ENCODE measurements at places on chromosomes 16 and 17.

DNA sequence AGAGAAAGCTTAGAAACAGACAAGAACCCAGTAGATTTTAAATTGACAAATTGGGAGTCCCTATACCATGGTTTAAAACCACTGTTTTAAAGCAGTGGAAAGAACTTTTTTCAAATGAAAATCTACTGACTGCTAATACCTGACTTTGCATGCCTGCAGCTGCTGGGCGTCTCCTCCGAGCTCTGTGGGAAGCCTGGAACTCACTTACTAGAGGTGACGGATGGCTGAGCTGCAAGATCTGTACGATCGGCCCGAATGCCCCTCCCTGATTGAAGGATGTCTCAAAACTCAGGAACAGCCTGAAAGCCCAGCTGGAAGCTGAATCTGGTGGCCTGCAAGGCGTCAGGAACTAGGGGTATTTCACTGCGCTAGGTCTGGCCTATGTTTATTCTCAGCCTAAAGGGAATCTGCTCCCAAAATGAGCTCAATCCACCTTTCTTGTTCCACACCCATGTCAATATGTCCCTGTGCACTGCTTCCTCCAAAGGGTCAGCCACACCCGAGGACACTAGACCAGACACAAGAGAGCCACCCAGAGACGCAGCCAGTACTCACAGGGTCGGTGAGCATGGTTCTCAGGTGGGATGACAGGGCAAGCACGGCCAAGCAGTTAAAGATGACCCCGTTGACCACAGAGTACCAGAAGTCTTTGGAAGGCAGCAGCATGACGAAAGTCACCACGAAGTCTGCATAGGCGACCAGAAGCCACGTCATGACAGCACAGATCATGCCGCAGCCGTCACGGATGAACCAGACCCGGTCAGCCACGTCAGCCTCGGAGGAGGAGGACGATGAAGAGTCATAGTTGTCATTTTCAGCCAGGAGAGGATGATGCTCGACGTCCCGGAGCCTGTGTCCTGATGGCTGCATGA lies 21.4 kb downstream of the ZDHHC7 start:
- no peak for DNase-seq

- no peak for DNase-seq
Measured at GRCh38 chr17:63631062-63631461, 8.8 kb downstream of the MAP3K3 start.

DNA sequence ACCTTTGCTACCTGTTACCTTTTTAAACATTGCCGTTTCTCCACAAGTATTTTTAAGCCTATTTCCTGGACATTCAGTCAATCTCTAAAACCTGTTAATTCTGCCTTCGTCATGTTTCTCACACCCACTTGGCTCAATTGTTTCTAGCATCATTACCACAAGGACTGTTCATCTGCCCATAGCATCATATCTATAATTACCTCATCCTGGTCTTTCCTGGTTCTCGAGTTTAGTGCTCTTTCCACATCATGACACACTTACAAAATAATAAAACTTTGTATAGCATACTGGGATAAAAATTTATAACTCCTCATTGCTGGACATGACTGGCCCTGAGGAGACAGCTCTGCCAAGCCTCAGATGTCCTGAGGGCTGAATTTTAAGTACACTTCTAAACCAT lies 104.8 kb downstream of the CYB561 start:
- no peak for DNase-seq

DNA sequence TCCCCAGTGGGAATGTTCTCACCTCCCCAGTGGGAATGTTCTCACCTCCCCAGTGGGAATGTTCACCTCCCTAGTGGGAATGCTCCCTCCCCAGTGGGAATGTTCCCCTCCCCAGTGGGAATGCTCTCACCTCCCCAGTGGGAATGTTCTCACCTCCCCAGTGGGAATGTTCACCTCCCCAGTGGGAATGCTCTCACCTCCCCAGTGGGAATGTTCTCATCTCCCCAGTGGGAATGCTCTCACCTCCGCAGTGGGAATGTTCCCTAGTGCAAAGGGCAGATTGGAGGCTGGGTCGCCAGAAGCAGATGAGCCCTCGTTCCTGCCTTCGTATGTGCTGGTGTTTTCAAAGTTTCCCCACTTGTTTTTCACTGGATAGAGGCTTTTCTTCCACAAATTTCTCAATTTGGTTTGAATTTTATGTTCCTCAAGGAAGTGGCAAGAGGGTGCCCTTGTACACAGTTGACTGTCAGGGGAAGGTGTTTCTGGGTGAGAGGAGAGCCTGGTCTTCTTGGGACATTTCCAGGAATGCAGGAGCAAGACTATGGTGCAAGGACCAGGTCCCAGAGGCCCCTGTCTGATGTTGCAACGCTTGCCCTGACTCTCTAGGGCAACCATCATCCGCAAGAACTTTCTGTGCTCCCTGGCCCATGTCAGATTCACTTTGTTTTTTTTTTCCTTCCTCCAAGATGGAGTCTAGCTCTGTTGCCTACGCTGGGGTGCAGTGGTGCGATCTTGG lies 34.0 kb downstream of the TRARG1 start:
- no peak for DNase-seq

Data from esophagus muscularis mucosa (tissue), 4 donors.